NCI-H1930 (cell line): ENCODE measurements at places on chromosomes 2 and 18.

DNA sequence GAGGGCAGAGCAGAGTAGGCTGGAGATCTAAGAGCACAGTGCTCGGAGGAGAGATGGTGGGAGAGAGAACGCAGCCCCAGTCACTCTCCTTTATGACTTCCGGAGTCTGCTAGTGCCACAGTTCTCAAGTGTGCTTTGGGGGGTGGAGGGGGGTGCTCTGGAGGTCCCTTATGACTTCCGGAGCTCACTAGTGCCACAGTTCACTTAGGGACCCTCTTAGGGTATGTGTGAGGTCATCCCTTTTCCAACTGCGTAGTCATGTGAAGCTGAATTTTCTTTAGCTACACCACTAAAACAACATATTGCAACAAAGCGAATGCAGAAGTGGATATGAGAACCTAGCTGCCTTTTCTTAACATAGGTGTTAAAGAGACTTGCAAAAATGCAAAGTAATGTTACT is 153.7 kb upstream of the KCTD1 start:
- no peak for DNase-seq

GRCh38 chr2:165462443-165462842 is 7.1 kb upstream of the CSRNP3 start:
- peak; percentile 75 for DNase-seq

DNA sequence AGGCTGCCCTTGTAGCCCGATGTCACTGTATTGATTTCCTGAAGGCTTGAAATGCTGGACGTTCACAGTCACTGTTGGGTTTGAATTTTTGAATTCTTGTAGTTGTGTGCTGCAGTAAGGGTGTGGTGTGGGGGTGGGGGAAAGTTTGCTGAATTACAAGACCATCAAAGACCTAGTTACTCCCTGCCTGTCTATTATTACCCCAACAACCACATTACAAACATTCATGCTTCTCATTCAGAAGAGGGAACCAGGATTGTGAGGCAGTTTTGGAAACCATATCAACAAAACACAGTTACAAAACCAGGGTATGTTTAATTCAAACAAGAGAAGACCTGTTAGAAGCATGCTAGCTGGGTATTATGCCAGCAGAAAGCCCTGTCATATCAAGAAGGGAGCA is 85.8 kb downstream of the CLHC1 start:
- DNase-seq, result no peak

DNA sequence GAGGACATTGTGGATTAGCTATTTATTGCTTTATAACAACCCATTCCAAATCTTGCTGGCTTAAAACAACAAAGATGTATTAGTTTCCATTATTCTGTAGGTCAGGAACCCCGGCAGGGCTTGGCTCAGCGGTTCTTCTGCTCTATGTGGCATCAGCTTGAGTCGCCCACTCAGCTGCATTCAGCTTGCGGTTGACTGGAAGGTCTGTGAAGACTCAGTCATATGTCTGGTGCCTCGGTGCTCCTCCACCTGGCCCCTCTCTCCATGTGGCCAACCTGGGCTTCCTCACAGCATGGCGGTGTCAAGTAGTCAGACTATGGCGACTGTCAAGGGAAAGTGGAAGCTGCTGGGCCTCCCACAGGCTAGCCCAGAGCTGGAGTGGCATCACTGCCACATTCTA is 48.6 kb downstream of the EMILIN2 start:
- no peak for DNase-seq

DNA sequence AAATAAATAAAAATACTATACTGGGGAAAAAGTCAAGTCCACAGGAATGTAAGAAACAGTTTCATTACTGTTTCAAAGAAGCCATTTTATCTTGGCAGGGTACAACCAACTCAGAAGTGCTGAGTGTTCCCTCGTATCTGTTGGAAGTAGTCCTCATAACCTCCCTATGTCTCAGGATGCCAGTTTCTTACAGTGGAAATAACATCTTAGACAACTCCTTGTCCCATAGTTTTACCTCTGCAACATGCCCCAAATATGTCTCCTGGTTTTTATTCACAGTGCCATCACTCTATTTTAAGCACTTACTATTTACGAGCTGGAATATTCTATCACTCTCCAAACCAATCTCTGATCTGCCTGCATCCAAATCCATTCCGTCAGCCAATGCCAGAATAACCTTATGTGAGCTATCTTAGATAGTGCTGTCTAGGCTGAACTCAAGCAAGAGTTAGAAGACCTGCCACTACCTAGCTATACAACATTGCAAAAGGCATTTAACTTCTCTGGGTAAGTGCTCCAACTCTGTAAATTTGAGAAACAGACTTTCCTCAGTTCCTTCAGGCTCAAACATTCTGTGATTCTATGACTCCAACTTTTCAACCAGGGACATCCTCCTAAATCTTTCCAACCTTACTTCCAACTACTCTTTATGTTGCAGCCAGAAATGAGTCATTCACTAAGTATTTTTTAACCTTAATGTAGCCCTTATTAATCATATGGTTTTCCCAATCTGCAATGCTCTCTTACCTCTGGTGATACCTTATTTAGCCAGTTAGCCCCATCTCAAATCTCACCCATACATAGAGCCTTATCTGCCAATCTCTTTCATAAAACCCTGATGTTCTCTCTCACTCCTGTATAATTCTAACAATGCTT is 66.7 kb downstream of the RTN4 start:
- no peak for DNase-seq

DNA sequence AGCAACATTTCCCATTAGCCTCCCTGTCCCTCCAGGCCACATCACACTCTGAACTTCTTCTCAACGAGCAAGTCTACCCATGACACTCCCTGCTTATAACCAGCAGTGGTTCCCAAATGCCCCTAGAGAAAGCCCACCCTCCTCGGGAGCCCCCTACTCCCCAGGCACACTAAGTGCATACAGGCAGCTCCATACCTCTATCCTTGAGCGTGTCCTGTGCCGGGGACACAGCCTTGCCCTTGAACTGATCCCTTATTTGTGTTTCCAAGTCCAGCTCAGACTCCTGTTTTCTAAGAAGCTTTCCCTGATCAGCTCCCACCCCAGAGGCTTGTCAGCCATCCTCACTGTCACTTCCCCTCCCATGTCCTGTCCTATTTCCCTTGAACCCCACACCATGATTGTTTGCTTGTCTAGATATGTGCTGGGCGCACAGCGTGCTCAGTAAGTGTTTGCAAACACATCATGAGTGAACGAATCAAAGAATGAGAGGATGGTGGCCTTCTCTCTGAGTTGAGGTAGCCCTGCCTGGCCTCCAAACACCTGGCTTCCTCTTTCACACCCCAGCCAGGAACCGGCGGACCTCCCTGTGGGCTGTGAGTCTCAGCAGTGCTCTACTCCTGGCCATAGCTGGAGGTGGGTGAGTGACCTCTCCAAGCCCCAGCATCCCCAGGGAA is 2.1 kb downstream of the TEX51 start:
- no peak for DNase-seq

GRCh38 chr2:142180820-142181533 is 50.2 kb upstream of the LRP1B start:
- no peak for DNase-seq

- DNase-seq, result no peak
Measured at GRCh38 chr2:212536817-212537725, 1.5 kb downstream of the ERBB4 start.

- DNase-seq, result no peak
Measured at GRCh38 chr18:22422909-22423548, 5.3 kb upstream of the CTAGE1 start.

- DNase-seq, result no peak
Measured at GRCh38 chr18:58394046-58394445, 234.8 kb downstream of the ALPK2 start.

DNA sequence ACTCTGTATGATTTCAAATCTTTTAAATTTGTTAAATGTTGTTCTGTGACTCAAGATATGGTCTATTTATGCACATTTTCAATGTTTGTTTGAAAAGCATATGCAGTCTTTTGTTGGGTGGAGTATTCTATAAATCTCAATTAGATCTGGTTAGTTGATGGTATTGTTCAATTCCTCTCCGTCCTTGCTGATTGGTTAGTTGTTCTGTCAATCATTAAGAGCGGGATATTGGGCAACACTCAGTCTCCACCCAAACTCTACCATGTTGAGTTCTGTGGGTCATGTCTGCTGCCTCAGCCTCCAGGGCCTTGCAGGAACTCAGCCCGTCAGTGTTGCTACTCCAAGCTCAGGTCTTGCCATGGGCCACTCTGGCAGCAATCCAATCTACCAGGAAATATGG is 118.9 kb downstream of the VWA3B start:
- DNase-seq, result no peak

- DNase-seq, result no peak
Measured at GRCh38 chr2:154480521-154480920, 218.0 kb upstream of the KCNJ3 start.

DNA sequence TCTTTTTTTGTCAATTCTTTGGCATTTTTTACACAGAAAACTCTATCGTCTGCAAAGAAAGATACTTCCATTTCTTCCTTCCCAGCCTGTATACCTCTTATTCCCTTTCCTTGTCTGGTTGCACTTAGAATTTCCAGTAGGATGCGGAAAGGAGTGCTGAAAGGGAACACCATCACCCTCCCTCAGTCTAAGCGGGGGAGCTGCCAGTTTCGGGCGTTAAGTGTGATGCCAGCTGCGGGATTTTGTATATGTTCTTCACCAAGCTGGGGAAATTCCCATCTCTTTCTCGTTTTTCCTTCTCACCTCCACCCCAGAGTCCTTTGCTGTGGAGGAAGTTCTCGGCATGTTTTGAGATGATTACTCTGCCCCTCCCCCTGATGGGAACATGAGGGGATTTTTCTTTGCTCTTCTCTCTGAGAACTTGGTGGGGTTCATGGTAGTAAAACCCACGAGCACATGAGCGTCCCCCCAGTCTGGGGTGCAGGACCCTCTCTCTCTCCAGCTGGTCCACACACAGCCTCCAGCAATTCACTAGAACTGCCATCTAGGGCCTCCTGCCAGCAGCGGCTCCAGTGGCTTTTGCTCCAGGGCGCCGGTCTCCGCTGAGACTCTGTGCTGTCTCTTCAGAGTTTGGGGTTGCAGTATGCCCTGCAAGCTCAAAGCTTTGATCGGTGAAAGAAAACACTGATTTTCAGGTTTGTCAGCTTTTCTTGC is 15.5 kb downstream of the AQP12A start:
- DNase-seq, result no peak

DNA sequence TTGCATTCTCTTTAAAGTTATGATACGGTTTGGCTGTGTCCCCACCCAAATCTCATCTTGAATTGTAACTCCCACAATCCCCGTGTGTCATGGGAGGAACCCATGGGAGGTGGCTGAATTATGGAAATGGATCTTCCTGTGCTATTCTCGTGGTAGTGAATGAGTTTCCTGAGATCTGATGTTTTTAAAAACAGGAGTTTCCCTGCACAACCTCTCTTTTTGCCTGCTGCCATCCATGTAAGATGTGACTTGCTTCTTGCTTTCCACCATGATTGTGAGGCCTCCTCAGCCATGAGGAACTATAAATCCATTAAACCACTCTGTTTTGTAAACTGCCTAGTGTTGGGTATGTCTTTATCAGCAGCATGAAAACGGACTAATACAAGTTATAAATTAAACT is 37.5 kb upstream of the SESTD1 start:
- no peak for DNase-seq

- no peak for DNase-seq
Measured at GRCh38 chr18:57542126-57542525, 44.4 kb downstream of the FECH start.

- no peak for DNase-seq
Measured at GRCh38 chr2:207448006-207448405, 81.8 kb upstream of the CREB1 start.

- DNase-seq, result no peak
Measured at GRCh38 chr2:103153580-103154284, 391.9 kb downstream of the TMEM182 start.

GRCh38 chr2:69545477-69545932 is 98.0 kb downstream of the AAK1 start:
- DNase-seq, result no peak

- DNase-seq, result no peak
Measured at GRCh38 chr2:195498176-195498575, 158.8 kb upstream of the SLC39A10 start.

DNA sequence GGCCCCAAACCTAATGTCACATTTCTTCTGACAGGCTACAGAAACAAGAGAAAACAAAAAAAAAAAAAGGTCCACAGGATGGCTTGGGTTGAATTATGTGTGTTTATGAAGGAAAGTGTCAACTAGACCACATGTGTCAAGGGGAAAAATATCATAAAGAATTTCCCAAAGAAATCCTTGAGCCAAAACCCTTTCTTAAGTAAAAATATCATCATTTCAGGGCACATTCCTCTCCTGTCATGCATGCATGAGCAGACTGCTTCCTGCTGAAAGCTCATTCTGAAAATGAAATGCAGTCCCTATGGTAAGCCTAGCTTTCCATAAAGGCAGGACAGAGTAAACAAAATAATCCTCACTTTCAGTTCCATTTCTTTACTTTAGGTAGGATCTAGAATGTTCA is 85.7 kb upstream of the RBBP8 start:
- no peak for DNase-seq

GRCh38 chr2:24492421-24493279 is 1.6 kb downstream of the NCOA1 start:
- no peak for DNase-seq

DNA sequence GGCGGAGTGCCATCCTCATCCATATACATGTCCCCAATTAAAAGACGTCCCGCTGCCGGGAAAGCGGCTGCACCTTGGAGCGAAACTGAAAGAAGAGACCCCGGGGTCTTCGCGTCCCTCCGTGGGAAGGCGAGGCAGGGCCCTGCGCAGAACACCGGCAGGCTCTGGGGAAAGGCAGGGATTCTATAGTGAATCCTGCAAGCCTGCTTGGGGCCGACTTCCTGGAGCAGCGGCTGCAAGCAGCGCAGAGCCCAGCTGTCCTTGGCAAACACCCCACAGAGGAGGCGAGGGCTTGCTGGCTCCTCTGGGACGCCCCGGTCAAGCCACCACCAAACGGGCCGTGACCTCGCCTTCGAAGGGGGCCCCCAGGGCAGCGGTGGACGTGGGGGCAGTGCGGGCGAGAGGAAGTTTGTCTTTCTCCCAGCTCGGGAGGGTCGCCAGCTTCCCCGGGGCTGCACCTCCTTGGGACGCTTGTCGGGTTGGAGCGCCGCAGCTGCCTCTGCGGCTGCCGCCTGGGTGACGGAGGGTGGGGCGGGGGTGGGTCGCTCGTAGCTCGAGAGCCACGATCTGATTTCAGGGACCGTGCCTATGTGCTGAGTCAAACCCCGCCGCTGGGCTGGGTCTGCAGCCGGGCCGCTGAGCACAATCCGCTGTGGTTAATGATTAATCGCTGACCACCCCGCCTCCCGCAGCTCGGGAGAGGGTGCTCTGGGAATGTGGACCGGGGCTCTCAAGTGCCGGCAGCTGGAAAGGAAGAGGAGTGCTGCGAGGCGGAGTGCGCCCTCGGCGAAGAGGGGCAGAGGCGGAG is 486 bp upstream of the GPR39 start:
- DNase-seq, result no peak

DNA sequence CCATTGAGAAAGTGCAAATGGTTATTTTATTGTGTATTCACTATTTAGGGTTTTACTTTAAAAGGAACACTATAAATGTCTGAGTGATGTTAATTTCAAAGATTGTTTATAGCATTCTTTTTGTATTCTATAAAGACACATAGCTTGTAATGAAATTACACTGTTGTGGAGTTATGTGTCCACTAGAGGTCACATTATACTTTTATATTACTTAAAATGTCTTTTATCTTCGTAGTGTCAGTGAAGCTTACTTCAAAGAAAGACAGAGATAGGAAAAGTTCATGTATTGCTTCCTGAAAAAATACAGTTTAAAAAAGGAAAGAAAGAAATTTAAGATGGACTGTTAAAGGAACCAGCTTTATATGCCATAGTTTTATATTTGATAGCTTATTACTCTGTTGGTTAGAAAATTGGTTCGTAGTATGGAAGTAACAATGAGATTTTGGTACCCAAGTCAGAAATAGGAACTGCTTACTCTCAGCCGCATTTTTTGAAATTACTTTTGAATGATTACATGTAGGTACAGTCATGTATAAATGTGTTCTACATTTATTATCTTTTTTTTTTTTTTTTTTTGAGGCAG is 20.5 kb downstream of the APLF start:
- DNase-seq, result peak; percentile 9
